ENCODE measurements at places on chromosomes 11 and 22.
A peak's percentile ranks its signal among the peaks of the same experiment; 100 is the strongest.

GRCh38 chr11:61980783-61981541 lies 13.5 kb upstream of the FTH1 start:
- DNase-seq = no peak

GRCh38 chr11:57357310-57357709 lies 19.2 kb downstream of the P2RX3 start:
- no peak for DNase-seq

GRCh38 chr11:9609841-9610240 lies 36.4 kb downstream of the WEE1 start:
- no peak for DNase-seq

DNA sequence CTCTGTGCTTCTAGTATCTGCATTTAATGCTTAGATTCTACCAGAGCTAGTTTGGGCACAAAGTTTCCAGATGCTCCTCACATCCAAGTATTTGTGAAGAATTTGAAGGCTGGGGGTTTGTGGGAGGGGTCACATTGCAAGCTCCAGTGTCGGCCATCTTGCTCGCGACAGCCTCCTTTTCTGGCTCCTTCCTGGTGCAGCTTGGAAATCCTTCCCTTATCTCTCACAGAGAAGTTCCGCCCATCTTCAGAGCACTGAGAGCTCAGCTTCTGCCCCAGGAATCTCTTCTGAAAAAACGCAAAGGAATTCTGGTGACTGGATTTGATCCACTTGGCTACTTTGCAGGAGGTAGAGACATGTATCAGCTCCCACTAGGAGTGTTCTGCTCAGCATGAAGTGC lies 497.5 kb downstream of the TBC1D22A start:
- no peak for DNase-seq

DNA sequence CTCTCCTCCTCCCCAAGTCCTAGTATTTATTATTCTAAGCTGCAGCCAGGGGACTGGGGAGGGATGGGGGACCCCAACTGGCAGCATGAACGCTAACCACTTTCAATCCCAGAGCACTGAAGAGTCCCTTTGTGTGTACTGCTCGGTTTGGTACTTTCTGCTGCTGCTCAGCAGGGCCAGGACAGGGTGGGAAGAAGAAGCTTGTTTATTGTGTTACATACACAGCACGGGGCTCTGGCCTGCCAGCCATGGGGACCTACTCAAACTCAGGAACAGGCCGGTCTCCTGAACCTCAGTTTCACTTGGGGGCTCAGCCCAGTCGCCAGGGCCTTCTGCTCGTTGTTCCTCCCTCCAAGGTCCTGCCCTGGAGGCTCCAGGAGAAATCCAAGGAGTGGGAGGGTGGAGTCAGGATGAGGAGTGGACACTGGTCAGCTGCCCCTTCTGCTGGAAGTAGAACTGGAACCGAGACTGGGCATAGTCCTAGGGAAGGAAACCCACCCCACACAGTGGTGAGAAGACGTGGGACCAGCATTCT lies 616 bp upstream of the CPT1B start:
- DNase-seq = no peak

- DNase-seq = no peak
Observed at GRCh38 chr11:35241531-35241930, 102.6 kb downstream of the CD44 start.

- DNase-seq = no peak
Observed at GRCh38 chr11:120516461-120517389, 5.2 kb downstream of the GRIK4 start.

DNA sequence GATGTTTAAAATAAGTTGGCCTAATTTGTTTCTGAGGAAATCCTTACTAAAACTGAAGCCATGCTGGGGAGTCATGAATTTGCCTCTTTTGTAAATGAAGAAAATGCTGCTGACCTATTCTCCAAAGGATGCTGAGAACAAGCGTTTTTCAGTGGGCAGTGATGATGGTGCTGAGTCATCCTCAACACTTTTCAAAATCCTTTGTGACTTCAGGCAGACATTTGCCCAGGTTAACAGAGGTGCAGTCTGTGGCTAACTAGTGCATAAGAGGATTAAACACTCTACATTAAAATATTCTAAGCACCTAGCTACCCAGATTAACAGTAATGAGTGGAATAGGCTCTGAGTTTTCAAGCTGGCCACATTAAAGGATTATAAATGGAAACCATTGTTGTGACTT lies 509.0 kb downstream of the DLG2 start:
- DNase-seq = no peak

- no peak for DNase-seq
Observed at GRCh38 chr22:30230787-30231461, 15.6 kb downstream of the LIF start.

GRCh38 chr11:862081-862661 lies 19.5 kb downstream of the TSPAN4 start:
- no peak for DNase-seq

DNA sequence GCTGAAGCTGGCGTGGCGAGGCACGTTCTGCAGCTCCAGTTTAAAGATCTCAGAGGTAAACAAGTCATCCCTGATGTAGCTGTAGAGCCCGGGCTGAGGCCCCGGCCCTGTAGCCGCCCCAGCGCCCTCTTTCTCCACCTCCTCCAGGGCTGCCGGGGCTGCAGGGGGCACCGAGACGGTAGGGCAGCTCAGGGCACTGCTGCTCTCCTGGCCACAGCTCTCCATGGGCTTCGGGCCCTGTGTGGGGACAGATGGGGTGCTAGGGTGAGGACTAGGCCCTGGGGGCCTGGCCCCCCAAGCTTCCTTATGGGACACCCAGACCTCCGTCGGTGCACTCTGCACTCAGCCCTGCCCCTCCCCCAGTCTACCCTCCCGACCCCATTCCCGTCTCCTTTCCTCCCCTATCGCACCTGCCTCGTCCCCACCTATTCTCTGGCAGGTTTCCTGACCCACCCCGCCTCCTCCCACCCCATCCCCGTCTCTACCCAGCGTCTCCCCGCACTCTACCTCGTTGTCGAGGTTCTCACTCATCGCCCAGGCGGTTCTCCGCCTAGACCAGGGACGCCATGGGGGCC lies 559 bp downstream of the RANBP1 start:
- no peak for DNase-seq

DNA sequence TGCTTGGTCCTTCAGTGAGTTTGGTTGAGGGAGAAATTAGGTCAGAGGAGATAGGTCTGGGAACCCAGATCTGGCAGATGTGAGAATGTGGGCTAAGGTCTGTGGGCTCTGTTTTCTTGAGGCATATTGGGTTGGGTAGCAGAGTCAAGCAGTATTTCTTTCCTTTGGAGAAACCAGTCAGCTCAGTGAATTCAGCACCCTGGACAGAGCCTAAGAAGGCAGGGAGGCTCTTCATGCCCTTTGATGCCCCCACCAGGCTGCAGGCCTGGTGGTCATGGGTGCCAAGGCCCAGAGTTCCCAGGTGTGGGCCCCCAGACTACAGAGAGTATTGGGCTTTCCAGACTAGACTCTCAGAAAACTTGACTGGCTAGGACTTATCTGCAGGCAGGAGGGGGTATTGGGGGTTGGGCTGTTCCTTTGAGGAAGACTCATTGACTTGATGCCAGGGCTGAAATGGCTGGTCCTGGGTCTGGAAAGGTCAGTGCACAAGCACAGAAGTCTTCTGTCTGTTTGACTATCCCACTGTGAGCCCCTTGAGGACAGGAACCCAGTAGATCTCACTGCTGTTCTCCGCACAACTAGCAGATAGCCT lies 45.3 kb upstream of the NECTIN1 start:
- DNase-seq = peak; percentile 44

- no peak for DNase-seq
Observed at GRCh38 chr11:57162179-57162898, 19.4 kb upstream of the LRRC55 start.

DNA sequence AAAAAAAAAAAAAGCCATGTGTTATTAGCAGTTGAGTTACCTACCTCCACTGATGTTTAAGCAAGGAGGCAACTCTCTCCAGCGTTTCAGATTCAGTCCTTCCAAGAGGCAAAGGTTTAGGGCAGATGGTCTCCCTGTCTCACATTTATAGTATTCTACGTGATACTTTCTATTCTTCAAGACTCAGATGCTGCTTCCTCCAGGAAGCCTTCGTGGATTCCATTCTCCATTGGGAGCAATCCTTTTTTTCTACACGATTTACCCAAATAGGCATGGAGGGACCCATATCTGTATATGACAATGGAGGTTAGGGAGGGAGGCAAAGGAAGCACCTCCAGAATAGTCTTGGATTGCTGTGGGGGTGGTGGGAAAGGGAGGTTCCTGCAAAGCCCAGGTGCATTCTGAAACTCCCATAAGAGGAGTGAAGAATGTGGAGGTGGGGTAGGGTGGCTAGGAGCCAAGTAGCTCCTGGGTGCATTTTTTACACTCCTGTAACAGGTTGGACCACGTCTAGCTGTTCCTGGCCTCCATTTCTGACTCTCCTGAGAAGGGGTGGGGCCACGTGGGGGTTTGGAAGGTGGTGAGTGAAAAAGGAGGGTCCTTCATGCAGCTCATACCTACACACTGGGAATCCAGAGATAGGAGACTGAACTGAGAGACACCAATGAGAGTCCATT lies 16.2 kb downstream of the YPEL4 start:
- DNase-seq = no peak

- DNase-seq = no peak
Observed at GRCh38 chr11:44893308-44893822, 57.3 kb downstream of the TP53I11 start.

- no peak for DNase-seq
Observed at GRCh38 chr11:88631497-88631896, 294.0 kb upstream of the CTSC start.

- peak; percentile 18 for DNase-seq
Observed at GRCh38 chr11:78453140-78453935, 35.7 kb upstream of the GAB2 start.

- DNase-seq = no peak
Observed at GRCh38 chr11:14399087-14399486, 40.1 kb upstream of the RRAS2 start.

GRCh38 chr11:104096900-104097299 lies 60.5 kb downstream of the DDI1 start:
- DNase-seq = no peak

All from fibroblast of pulmonary artery (primary cell).